ENCODE measurements at places on chromosomes 13 and 19. TPM values are rescaled to one million over a fixed set of nuclear protein-coding genes. Genes with fewer than 3 reads are reported as not detected.

The ZNF177 gene
- total RNA-seq = 2.2 TPM

The ADGRE3 gene
- 25.5 TPM for total RNA-seq

GRCh38 chr19:41699231-41699967 lies 9.0 kb upstream of the CEACAM5 start:
- DNase-seq = no peak

- no peak for DNase-seq
Observed at GRCh38 chr19:27955485-27956480, 1257.2 kb downstream of the UQCRFS1 start.

DNA sequence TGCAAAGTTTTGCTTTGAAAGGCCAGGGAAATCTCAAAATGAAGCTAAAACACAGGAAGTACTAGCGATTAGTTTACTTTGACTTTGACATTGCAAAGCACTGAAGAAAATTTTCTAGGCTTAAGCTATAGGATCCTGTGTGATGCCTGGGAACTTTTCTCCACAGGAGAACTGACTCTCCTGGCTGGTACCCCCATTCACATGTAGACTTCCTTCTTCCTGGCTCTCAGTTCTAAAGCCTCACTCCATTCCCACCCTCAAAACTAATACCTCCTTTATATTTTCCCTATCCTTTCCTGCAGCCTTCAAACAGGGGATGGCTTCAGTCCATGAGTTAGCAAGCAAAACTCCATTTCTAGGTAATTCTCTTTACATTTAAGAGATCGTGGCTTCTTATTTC lies 189.5 kb downstream of the SLITRK1 start:
- DNase-seq = no peak

GRCh38 chr13:27792393-27793218 lies at the start of gene GSX1:
Gene GSX1 (plus strand): TSS chr13:27792483. CDS start chr13:27792691, 208 bp downstream.
- peak; percentile 76 for DNase-seq

GRCh38 chr19:6060600-6061375 lies 49.5 kb downstream of the RFX2 start:
- no peak for DNase-seq

GRCh38 chr13:50130123-50130946 lies 115.1 kb downstream of the KCNRG start:
- DNase-seq = peak; percentile 66

Data from lower lobe of right lung (tissue), 2 donors.